ENCODE measurements at places on chromosomes 1 and 21.

DNA sequence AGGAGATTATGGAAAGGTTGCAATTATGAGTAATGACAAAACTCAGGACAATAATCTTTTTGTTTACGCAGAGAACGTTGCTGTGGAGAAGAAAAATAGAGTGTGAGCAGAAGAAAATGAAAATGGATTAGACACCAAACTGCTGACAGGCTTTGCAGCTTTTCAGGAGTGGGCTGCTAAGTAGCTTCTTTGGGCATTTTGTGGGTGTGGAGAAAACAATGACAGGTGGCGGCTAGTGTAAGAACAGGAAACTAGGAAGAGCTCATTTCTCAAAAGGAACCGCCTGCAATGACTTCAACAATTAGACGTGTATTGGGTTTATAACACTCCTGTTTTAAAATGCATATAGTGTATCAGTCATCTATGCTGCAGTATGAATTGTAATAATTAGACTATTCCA, 18.3 kb upstream of the PALMD start:
- H3K4me1 ChIP-seq: no peaks in the 10 kb centered on the region
- peaks cover 1% of the 10 kb centered on the region for H3K27me3 ChIP-seq
- no peak overlapping the region for H3K4me3 ChIP-seq
- no peaks in the 10 kb centered on the region for H3K36me3 ChIP-seq
- no peak for DNase-seq
- H3K27ac ChIP-seq: no peak overlapping the region

DNA sequence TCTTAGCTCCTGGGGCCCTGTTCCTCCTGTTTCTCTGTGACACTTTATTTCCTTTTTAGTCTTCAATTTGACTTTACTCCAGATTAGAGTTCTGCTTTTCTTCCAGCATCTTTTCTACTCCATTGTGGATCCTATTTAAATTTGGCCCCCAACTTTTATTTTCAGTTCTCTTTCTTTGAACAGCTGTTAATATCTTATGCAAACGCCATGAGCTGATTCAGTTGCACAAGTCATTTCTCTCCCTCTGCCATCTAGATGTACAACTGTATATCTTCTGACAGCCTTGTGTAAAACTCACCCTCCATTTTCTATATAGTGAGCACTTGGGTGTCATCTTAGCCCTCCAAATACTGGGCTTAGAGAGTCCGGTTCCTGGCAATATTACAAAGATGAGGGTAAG, 42.2 kb downstream of the SPATA17 start:
- H3K27ac ChIP-seq: no peak overlapping the region
- H3K36me3 ChIP-seq: no peaks in the 10 kb centered on the region
- DNase-seq: no peak
- H3K27me3 ChIP-seq: peaks cover 3% of the 10 kb centered on the region

GRCh38 chr1:59431566-59432294, 134.8 kb downstream of the FGGY start:
- H3K27ac ChIP-seq: no peak overlapping the region
- H3K4me1 ChIP-seq: peaks cover 23% of the 10 kb centered on the region
- peaks cover 13% of the 10 kb centered on the region for H3K36me3 ChIP-seq
- peaks cover 11% of the 10 kb centered on the region for H3K27me3 ChIP-seq
- DNase-seq: no peak

DNA sequence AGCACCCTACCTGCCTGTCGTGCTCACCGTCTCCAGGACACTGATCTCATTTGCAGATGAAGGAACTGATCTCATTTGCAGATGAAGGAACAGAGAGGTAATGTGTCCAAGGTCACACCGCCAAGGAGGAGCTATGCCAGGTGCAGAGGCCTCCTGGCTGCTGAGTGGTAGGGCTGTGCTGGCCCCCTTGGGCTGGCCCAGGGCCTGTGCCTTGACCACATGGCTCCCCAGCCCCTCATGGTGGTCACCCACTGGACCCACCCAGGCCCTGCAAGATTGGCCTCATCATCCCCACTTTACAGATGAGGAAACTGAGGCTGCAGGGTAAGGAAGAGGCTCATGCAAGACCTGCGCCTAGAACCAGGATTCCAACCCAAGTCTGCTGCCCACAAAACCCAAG, 628.3 kb downstream of the MATN1 start:
- no peak overlapping the region for H3K27ac ChIP-seq
- H3K4me3 ChIP-seq: no peak overlapping the region
- peaks cover 12% of the 10 kb centered on the region for H3K36me3 ChIP-seq
- H3K27me3 ChIP-seq: peaks cover 10% of the 10 kb centered on the region
- DNase-seq: no peak
- no peaks in the 10 kb centered on the region for H3K4me1 ChIP-seq

DNA sequence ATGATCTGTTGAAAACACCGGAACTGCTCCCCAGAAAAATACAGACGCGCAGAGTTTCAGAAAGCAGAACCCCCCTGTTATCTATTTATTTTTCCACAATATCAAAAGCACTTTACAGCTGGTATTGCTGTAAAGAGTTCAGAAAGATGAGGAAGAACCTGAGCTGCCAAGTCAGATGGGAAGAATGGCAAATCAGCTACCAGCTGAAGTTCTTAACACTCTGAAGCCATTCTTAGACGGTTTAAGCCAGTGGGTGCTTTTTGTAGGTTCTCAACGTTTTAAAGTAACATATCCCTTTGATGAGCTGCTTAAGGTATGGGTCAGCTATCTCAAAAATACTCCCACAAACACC, 714 bp upstream of the AKIRIN1 start:
- H3K36me3 ChIP-seq: peaks cover 10% of the 10 kb centered on the region
- peak overlapping the region; percentile 83 for H3K4me3 ChIP-seq
- H3K4me1 ChIP-seq: peaks cover 22% of the 10 kb centered on the region
- no peak for DNase-seq
- H3K27me3 ChIP-seq: peaks cover 8% of the 10 kb centered on the region

- peaks cover 5% of the 10 kb centered on the region for H3K36me3 ChIP-seq
- H3K4me3 ChIP-seq: peak overlapping the region; percentile 65
- no peak overlapping the region for H3K27ac ChIP-seq
Observed at GRCh38 chr1:212699104-212699624, 476 bp downstream of the BATF3 start.

- peaks cover 2% of the 10 kb centered on the region for H3K27me3 ChIP-seq
- no peak overlapping the region for H3K4me3 ChIP-seq
- DNase-seq: no peak
- no peaks in the 10 kb centered on the region for H3K36me3 ChIP-seq
- no peak overlapping the region for H3K27ac ChIP-seq
Observed at GRCh38 chr1:168628807-168629206, 52.4 kb downstream of the XCL1 start.

DNA sequence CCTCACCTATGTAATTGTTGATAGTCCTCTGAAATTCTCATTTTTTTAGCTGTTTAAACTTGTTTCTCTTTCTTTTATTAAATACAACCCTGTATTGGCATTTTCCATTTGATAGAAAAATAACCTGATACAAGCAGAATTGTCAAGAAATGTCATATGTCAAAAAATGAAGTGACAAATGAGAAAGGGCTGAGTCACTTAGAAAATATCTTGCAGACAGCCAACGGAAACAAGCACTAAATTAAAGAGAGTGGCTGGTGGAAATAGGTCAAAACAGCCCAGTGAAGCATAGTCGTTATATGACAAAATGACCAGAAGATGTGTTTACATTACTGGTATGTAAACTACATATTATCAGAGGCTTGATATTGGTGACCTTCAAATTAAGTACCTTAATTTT, 484.4 kb downstream of the PLA2G4A start:
- no peak overlapping the region for H3K27ac ChIP-seq
- H3K36me3 ChIP-seq: no peaks in the 10 kb centered on the region

- no peaks in the 10 kb centered on the region for H3K36me3 ChIP-seq
- DNase-seq: no peak
- H3K4me1 ChIP-seq: no peaks in the 10 kb centered on the region
- H3K27me3 ChIP-seq: no peaks in the 10 kb centered on the region
- no peak overlapping the region for H3K4me3 ChIP-seq
Observed at GRCh38 chr1:84387480-84388163, 10.7 kb upstream of the DNASE2B start.

GRCh38 chr1:233421293-233421692, 93.8 kb downstream of the MAP3K21 start:
- no peak overlapping the region for H3K4me3 ChIP-seq
- H3K27me3 ChIP-seq: peaks cover 1% of the 10 kb centered on the region
- H3K4me1 ChIP-seq: no peaks in the 10 kb centered on the region
- DNase-seq: no peak
- H3K36me3 ChIP-seq: no peaks in the 10 kb centered on the region
- no peak overlapping the region for H3K27ac ChIP-seq

DNA sequence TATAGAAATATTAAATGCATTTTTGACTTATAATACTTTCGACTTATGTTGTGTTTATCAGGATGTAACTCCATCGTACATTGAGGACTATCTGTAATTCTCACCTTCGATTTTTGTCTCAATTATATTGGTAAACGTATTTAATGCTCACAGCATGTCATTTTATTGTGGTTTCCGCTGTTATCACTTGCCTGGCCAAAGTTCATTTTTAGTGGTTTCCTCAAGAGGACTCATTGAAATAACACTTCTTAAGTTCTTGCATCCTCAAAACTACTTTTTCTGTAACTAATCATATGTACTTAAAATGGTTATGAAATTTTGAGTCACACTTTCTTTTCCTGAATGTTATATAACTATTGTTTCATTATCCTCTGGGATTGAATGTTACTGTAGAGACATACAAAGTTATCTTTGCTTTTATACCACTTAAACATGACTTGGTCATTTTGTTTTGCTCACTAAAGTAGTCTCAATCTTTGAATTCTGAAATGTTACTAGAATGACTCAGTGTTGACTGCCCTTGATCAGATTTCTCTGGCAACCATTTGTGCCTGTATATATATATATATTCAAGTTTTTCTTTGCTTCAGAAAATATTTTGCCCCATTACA, 289.6 kb upstream of the PROX1 start:
- DNase-seq: no peak
- H3K27ac ChIP-seq: no peak overlapping the region
- H3K27me3 ChIP-seq: peaks cover 2% of the 10 kb centered on the region
- no peaks in the 10 kb centered on the region for H3K36me3 ChIP-seq
- H3K4me1 ChIP-seq: peaks cover under 1% of the 10 kb centered on the region

- DNase-seq: no peak
- no peak overlapping the region for H3K27ac ChIP-seq
- no peak overlapping the region for H3K4me3 ChIP-seq
- H3K36me3 ChIP-seq: peaks cover 15% of the 10 kb centered on the region
- peaks cover 24% of the 10 kb centered on the region for H3K4me1 ChIP-seq
Observed at GRCh38 chr1:53948291-53948690, 2.1 kb downstream of the LRRC42 start.

DNA sequence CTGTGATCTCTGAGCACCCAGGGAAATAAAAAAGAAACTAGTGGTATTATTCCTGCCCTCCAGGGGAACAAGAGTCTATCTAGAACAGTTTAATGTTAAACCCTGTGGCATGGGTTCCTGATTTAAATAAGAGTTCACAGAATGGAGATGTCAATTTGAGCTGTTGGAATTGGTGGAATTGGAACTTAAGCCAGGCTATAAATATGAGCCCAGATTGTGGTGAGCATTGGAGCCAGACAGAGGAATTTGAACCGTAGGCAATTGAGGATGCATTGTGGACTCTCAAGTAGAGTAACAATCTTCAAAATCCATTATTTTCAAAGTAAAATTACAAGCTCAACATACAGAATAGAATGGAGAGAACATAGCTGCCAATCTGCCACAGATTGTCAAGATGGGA, 98.2 kb downstream of the NEK7 start:
- H3K27me3 ChIP-seq: peaks cover 4% of the 10 kb centered on the region
- no peaks in the 10 kb centered on the region for H3K36me3 ChIP-seq
- no peak for DNase-seq
- no peak overlapping the region for H3K27ac ChIP-seq

GRCh38 chr1:183365676-183366075, 52.5 kb downstream of the NMNAT2 start:
- H3K27ac ChIP-seq: no peak overlapping the region
- no peaks in the 10 kb centered on the region for H3K36me3 ChIP-seq
- DNase-seq: no peak
- H3K4me3 ChIP-seq: no peak overlapping the region
- no peaks in the 10 kb centered on the region for H3K27me3 ChIP-seq

DNA sequence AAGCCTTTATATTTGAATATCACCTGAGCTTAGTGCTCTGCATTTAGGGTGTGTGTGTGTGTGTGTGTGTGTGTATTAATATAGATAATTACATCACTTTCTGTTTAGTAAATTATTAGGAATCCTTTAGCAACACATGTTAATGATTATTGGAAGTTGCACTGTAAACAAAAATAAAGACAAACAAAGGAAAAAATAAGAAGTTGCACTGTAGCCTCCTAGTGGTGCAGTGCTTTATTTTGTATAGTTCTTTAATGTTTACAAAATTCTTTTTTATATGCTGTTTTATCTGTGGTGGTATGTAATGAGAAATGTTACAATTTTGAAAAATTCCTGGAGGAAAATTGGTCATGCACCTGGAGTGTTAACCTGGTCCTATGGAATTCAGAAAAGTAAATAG, 69.2 kb downstream of the UBE4B start:
- no peak overlapping the region for H3K4me3 ChIP-seq
- DNase-seq: no peak

DNA sequence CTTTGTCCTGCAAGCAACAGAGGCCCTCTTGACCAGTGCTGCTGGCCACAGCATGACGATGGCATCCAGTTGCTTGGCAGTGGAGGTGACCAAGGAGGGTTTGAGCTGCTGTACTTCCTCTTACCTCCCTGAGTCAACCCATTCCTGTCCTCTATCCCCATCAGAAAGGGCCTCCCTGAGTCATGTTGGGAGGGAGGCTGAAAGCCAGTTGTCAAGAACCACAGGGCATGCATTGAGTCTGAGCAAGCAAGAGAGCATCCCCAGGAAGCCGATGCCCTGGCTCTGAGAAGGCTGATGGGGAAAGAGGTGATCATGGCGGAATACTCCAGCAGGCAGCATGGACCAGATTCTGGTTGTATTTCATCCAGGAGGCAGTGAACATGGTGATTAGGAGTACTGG, 69.6 kb downstream of the LACTBL1 start:
- H3K27me3 ChIP-seq: peaks cover 3% of the 10 kb centered on the region
- H3K36me3 ChIP-seq: peaks cover 4% of the 10 kb centered on the region
- H3K4me3 ChIP-seq: no peak overlapping the region
- no peak overlapping the region for H3K27ac ChIP-seq

DNA sequence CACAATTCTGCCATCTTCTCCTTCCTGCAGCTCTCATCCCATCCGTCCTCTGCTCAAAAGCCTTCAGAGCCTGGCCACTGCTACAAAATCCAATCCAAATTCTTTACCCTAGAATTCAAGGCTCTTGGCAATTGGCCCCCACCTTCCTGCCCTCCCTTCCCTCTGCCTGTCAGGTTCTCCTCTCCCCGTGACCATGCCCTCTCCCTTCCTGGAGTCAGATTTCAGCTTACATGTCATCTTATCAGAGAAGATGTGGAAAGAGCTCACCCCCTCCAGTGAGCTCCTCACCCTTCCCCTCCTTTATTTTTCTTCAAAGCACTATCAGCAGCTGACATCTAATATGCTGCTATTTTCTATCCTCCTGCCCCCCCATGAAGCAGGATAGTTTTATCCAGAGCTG, 86.9 kb downstream of the GRIK3 start:
- DNase-seq: no peak
- peaks cover 2% of the 10 kb centered on the region for H3K4me1 ChIP-seq

All from endothelial cell (in vitro differentiated cells).